ENCODE measurements at places on chromosomes 7 and 10. TPM values are rescaled to one million over a fixed set of nuclear protein-coding genes. Genes with fewer than 3 reads are reported as not detected.

DNA sequence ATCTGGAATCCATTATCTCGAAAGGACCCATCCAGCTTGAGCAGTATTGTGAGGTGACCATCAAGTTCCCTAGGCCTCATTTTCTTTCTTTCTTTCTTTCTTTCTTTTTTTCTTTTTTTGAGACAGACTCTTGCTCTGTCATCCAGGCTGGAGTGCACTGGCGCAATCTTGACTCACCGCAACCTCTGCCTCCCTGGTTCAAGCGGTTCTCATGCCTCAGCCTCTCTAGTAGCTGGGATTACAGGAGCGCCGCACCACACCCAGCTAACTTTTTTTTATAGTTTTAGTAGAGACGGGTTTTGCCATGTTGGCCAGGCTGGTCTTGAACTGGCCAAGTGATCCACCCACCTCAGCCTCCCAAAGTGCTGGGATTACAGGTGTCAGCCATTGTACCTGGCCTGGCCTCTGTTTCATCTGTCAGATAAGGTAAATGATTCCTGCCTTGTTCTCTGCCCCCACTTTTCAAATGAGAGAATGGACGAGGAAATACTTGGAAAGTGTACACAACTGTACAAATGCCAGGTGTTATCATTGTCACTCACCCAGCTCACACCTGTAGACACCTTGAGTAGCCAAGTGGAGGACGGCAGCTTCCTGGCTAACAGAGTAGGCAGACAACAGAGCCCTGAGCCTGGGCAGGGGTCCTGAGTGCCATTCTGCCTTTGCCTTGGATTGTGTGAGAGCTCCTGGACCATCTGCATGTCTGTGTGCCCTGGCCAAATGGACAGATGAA is 54.1 kb downstream of the HK1 start:
- H3K27ac ChIP-seq: no peak overlapping the region
- peaks cover 72% of the 10 kb centered on the region for H3K4me1 ChIP-seq
- H3K36me3 ChIP-seq: no peaks in the 10 kb centered on the region
- DNase-seq: no peak
- no peak overlapping the region for H3K4me3 ChIP-seq
- no peaks in the 10 kb centered on the region for H3K27me3 ChIP-seq

- no peaks in the 10 kb centered on the region for H3K36me3 ChIP-seq
- no peak overlapping the region for H3K4me3 ChIP-seq
- H3K27me3 ChIP-seq: no peaks in the 10 kb centered on the region
- no peak overlapping the region for H3K27ac ChIP-seq
These were observed 626.9 kb downstream of the ZWINT start for GRCh38 chr10:55734112-55734511.

GRCh38 chr7:98668255-98668654 is 51.2 kb downstream of the NPTX2 start:
- H3K27me3 ChIP-seq: no peaks in the 10 kb centered on the region
- H3K27ac ChIP-seq: no peak overlapping the region
- no peaks in the 10 kb centered on the region for H3K36me3 ChIP-seq
- H3K4me1 ChIP-seq: no peaks in the 10 kb centered on the region
- DNase-seq: no peak

DNA sequence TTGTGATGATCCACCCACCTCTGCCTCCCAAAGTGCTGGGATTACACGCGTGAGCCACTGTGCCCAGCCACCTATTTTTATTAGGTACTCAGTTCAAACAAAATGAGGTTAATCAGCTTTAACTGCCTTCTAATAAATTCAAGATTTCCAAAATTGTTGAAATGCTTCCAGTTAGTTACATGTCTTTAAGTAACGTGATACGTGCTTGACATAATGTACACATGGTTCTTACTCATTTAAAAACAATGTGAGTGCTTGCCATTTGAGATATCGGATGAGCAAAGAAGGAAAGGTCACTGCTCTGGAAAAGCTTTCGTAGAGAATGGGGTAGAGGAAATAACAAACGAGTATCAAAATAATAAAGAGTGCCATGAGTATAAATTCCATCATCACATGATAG is 83.6 kb downstream of the KMT2E start:
- no peak overlapping the region for H3K4me3 ChIP-seq
- H3K27ac ChIP-seq: no peak overlapping the region
- H3K27me3 ChIP-seq: no peaks in the 10 kb centered on the region
- H3K4me1 ChIP-seq: no peaks in the 10 kb centered on the region
- H3K36me3 ChIP-seq: peaks cover 22% of the 10 kb centered on the region

- no peak for DNase-seq
- H3K4me3 ChIP-seq: no peak overlapping the region
- no peak overlapping the region for H3K27ac ChIP-seq
- no peaks in the 10 kb centered on the region for H3K27me3 ChIP-seq
These were observed 396.5 kb downstream of the ADRA2A start for GRCh38 chr10:111473361-111473760.

GRCh38 chr10:89795840-89796239 is 94.5 kb downstream of the KIF20B start:
- H3K36me3 ChIP-seq: no peaks in the 10 kb centered on the region
- H3K27ac ChIP-seq: no peak overlapping the region
- H3K27me3 ChIP-seq: no peaks in the 10 kb centered on the region
- no peak overlapping the region for H3K4me3 ChIP-seq
- no peaks in the 10 kb centered on the region for H3K4me1 ChIP-seq

GRCh38 chr7:134452419-134452838 is 6.5 kb downstream of the AKR1B1 start:
- DNase-seq: no peak
- no peak overlapping the region for H3K27ac ChIP-seq
- H3K4me1 ChIP-seq: peaks cover 16% of the 10 kb centered on the region
- H3K27me3 ChIP-seq: no peaks in the 10 kb centered on the region

- DNase-seq: no peak
- H3K36me3 ChIP-seq: peaks cover 8% of the 10 kb centered on the region
- H3K4me1 ChIP-seq: no peaks in the 10 kb centered on the region
- H3K4me3 ChIP-seq: no peak overlapping the region
- no peak overlapping the region for H3K27ac ChIP-seq
These were observed 15.1 kb downstream of the BCAP29 start for GRCh38 chr7:107594961-107595737.

DNA sequence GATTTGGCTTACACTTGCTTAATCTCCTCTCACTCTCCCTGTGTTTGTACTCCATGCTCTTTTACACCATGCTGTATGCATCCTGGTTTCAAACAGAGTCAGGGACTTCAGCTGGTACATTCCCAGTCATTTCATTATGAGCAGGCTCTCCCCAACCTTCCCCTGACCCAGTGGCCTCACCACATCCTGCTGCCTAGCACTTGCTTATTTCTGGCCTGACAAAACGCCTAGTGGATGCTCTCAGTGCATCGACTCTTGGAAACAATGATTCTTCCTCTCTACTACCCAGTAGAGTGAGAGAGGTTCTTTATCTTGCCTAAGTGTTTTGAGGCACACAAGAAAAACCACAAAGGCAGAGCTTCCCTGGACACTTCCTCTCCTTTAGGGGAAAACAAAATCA is 63.4 kb downstream of the CAV1 start:
- no peak overlapping the region for H3K4me3 ChIP-seq
- H3K4me1 ChIP-seq: peaks cover under 1% of the 10 kb centered on the region
- no peak for DNase-seq
- no peaks in the 10 kb centered on the region for H3K36me3 ChIP-seq

GRCh38 chr7:11478426-11478825 is 353.6 kb downstream of the THSD7A start:
- no peak overlapping the region for H3K27ac ChIP-seq
- H3K36me3 ChIP-seq: no peaks in the 10 kb centered on the region

DNA sequence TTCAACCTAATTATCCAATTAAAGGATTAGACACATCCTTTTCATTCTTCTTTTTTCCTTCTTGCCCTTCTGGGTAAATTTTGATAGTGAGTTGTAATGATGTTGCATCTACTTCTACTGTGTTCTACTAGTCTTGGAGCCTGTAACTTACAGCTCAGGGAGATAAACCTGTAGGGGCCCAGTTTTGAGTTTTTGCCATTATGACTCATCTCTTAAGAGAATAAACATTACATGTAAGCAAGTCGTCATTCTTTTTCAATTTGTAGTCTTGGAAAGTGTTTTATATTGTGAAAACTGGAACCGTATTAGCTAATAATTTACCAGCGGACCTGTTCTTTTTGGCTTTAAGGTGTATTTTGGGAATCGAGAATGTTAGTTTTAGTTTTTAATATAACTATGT is 89.7 kb upstream of the RPA3 start:
- no peak overlapping the region for H3K27ac ChIP-seq
- no peaks in the 10 kb centered on the region for H3K27me3 ChIP-seq
- H3K4me3 ChIP-seq: no peak overlapping the region
- DNase-seq: no peak

DNA sequence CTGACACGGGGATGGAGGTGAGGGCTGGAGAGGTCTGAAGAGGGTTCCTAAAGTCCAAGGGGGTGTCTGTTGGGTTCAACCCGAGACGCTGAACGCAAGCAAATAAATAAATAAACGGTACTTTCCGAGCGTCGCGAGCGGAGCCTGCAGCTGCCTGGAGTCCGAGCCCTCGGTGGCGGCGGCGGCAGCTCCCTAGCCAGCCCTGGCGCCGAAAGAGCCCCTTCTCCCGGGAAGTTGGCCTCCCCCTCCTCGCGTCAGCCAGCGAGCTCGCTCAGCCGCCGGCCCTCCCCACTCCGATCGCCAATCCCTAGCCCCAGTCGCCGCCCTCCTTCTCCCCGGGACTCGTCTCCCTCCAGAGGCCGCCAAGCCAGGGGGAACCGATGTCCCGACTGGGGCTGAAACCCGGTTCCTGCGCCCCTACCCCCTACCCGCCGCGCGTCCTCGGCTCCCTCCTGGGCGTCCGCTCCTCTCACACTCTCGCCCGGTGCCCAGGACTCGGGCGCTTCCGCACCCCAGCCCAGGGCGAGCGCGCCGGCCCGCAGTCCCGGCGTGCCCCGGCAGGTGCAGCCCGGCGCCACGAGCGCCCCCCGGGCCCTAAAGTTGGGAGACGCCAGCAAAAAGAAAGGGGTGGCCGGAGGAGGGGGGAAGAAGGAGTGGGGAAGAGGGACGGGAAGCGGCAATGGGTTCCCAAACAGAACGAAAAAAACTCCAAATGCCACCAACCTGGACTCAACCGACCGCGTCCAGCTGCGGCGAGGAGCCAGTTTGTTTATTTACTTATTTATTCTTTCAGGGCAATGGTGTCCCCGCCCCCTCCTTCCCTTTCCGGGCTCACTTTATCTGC is at the start of gene GFRA1:
TSS of gene GFRA1 (minus strand) at position 767 of the 844 bp plus-strand sequence. CDS start 1,177 bp downstream, outside the sequence.
- no peaks in the 10 kb centered on the region for H3K27me3 ChIP-seq
- no peak for DNase-seq
- H3K4me1 ChIP-seq: no peaks in the 10 kb centered on the region
- H3K4me3 ChIP-seq: no peak within 1 kb of the TSS
- no peaks in the 10 kb centered on the region for H3K36me3 ChIP-seq

DNA sequence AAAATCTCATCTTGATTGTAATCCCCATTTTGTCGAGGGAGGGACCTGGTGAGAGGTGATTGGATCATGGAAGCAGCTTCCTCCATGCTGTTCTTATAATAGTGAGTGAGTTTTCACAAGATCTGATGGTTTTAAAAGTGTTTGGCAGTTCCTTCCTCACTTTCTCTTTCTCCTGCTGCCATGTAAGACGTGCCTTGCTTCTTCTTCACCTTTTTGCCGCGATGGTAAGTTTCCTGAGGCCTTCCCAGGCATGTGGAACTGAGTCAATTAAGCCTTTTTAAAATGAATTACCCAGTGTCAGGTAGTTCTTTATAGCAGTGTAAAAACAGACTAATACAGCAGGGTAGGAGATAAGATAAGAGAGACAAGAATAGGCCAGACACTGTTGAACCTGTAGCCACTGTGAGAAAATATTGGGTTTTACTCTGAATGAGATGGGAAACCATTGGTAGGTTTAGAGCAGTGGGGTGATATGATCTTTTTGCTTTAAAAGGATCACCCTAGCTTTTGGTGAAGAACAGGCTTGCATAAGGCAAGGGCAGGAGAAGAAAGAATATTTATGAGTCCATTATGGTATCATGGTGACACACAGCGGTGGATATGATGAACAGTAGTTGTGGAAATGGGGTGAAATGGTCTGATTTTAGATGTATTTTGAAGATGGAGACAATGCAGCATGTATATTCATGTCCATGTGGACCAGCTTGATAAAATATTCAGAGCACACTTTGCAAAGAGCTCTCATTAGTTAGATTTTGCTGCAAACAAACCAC is 11.5 kb downstream of the OR6B1 start:
- H3K36me3 ChIP-seq: no peaks in the 10 kb centered on the region
- H3K4me3 ChIP-seq: no peak overlapping the region

- no peaks in the 10 kb centered on the region for H3K4me1 ChIP-seq
- no peak overlapping the region for H3K27ac ChIP-seq
- no peak overlapping the region for H3K4me3 ChIP-seq
- H3K36me3 ChIP-seq: peaks cover 48% of the 10 kb centered on the region
These were observed 23.4 kb downstream of the MCMBP start for GRCh38 chr10:119849031-119849789.

GRCh38 chr10:110777017-110777416 is 94.7 kb upstream of the PDCD4 start:
- H3K27me3 ChIP-seq: no peaks in the 10 kb centered on the region
- H3K36me3 ChIP-seq: no peaks in the 10 kb centered on the region
- no peak for DNase-seq
- H3K4me3 ChIP-seq: no peak overlapping the region

DNA sequence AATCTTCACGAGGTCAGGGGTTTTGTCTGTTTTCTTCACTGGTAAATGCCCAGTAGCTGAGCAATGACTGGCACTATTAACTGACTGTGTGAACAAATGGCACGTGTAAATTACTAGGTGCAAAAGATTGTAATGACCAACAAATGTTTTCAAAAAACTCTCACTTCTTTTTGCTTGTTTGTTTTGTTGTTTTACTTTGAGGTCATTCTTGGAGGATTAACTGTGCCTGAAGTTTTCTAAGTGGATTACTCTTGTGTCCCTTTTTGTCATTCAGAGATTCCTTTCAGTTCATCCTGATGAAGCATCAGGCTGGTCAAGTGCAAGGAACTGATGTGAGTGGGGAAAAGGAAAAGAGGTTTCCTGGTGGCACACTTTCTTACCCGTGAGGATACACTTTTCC is 74.4 kb upstream of the PPP1R3C start:
- no peaks in the 10 kb centered on the region for H3K4me1 ChIP-seq
- H3K27ac ChIP-seq: no peak overlapping the region
- no peak overlapping the region for H3K4me3 ChIP-seq
- H3K27me3 ChIP-seq: no peaks in the 10 kb centered on the region
- no peak for DNase-seq

DNA sequence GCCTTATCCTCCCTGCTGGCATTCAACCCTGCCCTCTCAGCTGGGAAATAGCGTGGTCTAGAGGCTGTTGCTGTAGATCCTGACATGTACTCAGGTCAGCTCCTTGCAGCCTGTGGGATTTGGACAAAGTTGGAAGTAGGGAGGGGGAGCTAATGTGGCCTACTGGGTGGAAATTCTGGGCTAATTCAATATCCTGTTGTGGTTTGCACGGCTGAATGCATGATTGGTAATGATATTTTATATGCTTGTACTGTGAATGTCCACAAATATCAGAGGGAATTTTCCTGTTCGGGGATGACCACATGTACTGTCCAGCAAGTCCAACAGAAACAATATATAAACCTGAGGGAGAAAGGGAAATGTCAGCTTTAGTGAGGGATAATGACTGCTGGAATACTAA is 22.1 kb upstream of the NPVF start:
- no peaks in the 10 kb centered on the region for H3K36me3 ChIP-seq
- no peak for DNase-seq
- H3K27ac ChIP-seq: no peak overlapping the region
- no peaks in the 10 kb centered on the region for H3K27me3 ChIP-seq
- H3K4me3 ChIP-seq: no peak overlapping the region
- no peaks in the 10 kb centered on the region for H3K4me1 ChIP-seq

TRIM56 gene
- 31.9 TPM for total RNA-seq

GIGYF1 gene
- total RNA-seq: 51.4 TPM

COBL gene
- not detected for total RNA-seq

HKDC1 gene
- not detected for total RNA-seq

PTF1A gene
- not detected for total RNA-seq

CYP2C18 gene
- total RNA-seq: 0.13 TPM

ADRB1 gene
- total RNA-seq: 0.50 TPM

HTR5A gene
- total RNA-seq: not detected

FGL2 gene
- 3.1 TPM for total RNA-seq

ANKRD30A gene
- not detected for total RNA-seq

ETV1 gene
- total RNA-seq: 0.31 TPM

SEMA3D gene
- total RNA-seq: not detected
